ENCODE measurements at places on chromosomes 2 and 18. TPM values are rescaled to one million over a fixed set of nuclear protein-coding genes. Genes with fewer than 3 reads are reported as not detected.

DNA sequence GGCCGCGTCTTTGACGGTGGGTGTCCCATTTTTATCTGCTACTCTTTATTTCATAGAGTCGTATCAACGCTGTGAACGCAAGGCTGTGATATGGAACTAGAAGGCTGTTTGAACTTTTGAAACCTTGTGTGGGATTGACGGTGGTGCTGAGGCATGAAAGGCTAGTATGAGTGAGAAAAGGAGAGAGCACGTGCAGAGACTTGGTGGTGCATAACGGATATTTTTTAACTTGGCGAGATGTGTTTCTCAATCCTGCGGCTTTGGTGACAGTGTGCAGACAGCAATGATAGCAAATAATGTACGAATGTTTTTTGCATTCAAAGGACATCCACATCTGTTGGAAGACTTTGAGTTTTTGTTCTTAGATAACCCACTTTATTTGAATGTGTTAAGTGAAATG is 6.2 kb downstream of the HES6 start:
- DNase-seq = no peak

The SMCHD1 gene
- polyA plus RNA-seq = 11.2 TPM

DNA sequence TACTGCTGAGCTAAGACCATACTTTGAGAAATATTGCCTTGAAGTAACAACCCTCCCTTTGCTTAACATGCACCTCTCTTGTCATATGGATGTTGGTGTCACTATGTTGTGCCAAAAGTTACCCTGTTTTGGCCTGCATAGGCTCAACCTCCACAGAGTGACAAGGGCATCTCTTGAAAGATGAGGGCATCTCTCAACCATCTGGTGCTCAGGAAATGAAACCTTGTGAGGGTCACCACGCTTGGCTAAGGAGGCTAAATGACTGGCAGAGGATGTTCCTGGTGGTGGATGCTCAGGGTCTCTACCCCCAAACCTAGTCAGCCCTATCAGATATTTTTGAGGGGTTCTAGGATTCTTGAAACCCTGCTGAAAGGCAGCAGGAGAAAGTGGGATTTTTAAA is 2.3 kb downstream of the LHCGR start:
- no peak for DNase-seq

GRCh38 chr2:46010223-46010924 is 286.8 kb upstream of the EPAS1 start:
- no peak for DNase-seq

The SPP2 gene
- polyA plus RNA-seq = not detected

The SKA1 gene
- polyA plus RNA-seq = 5.8 TPM

DNA sequence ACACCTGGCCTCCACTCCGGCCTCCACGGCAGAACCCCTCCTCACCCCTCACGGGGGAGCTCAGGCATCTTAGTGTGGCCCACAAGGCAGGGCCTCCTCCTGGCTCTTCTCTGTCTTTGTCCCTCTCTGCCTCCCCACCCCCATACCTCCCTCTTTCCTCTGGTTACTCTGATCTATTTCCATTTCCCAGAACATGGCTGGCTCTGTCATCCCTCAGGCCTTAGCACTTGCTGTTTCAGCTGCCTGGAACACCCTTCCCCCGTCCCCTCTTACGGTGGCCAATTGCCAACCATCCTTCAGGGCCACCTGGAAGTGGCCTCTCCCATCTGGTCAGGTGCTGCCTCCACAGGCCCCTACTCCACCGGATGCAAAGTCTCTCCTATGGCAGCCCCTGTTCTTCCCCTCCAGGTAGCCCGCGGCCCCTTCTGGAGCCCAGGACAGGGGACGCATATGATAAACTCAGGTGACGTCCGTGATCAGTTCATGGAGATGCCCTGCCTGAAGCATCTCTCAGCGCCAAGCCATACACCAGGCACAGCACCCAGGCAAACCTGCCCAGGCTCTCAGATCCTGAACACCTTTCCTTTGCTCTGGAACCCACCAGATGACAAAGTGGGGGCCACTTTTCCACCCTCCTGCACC is 3.6 kb upstream of the ECEL1 start:
- DNase-seq = no peak
